ENCODE measurements at places on chromosomes 5 and 9.

GRCh38 chr9:28136113-28136512 is 562.8 kb upstream of the C9orf72 start:
- DNase-seq, result no peak

GRCh38 chr5:141557681-141558136 is 61.1 kb downstream of the DIAPH1 start:
- DNase-seq, result peak; percentile 88

DNA sequence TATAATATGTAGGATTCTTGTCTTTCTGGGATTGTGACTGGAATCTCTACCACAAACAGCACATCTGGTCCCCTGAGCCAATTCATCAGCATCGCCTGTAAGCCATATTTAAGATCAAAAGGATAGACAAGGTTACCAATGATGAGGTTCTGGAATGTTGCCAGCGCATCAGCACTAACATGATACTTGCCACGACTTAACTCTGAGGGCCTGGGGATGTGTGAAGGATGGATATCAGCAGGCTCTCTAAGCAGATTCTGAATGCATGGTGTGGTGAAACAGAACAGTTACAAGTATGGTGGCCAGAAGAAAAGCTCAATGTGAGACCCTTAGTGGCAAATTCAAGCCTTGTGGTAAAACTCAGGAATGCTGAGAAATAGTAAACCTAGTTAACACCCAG is 143.0 kb downstream of the XRCC4 start:
- no peak for DNase-seq

GRCh38 chr5:50958852-50959457 is 292.5 kb downstream of the PARP8 start:
- peak; percentile 32 for DNase-seq

GRCh38 chr5:108637134-108637533 is 110.6 kb upstream of the FER start:
- DNase-seq, result no peak

DNA sequence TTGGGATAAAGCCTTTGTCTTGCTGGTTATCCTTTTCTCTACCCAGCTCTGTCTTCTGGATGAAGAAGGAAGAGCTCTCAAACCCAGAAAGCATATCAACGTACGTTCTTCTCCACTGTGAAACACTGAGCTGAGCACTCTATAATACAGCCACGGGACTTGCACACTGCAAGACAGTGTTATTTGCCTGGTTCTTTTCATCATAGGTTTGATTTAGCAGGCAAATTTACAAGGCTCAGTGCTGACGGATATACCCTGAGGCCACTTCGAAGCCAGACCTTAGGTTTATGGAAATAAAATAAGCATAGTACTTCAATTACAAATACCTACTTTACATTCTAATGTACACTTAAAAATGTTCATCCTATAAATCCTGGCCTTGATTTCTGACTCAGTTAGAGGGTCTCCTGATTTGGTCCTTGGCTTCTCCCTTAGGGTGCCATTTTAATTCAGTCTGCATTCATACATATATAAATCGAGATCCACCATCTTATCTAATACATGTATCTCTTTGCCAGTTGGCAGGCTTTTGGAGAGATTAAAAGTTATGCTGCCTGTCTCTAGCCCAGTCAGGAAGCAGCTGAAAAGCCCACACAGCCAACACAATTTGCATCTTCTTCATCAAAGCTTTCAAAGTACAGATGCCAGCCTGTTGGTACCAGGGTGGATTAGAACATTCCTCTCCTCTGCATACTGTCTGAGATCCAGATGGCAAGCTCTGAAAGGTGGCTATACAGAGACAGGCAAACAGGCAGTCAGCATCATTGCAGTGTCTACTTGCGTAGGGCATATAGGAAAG is 194.4 kb downstream of the DEPDC1B start:
- no peak for DNase-seq

DNA sequence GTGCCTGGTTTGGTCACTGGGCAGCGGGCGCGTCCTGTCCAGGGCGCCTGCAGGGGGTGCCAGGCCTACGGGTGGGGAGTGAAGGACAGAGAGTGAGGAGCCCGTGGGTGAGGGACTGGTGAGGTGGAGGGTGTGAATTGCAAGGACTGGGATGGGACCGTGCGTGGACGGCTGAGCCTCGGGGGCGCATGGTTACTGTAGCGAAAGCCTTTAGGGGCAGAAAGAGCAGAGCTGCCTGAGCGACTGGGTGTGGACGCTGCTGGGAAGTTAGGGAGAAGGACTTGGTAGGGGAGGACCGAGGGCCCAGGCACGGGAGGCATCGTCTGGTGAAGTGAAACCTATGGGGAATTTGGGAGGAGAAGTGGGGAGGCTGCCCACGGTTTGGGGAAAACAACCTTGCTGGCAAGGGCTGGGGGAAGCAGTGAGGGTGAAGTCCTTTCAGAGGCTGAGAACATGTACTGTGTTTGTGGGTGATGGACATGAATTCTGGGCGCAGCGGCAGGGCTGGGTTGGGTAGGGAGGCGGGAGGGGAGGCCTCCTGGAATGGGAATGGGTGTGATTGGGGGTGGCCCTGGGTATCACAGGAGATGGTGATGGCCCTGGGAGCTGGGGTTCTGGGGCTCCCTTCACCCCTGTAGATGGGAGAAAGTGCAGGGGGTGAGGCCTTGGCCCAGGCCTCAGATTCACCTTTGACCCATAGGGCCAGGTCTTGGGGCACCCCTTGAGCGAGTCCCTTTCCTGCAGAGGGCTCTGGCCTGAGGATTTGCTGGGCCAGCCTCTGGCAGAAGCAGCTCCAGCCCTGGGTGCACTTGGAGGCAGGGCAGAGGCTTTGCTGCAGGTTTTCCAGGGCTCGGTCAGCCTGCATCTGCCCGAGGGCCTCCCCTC is 1.7 kb upstream of the TOR4A start:
- DNase-seq, result no peak

DNA sequence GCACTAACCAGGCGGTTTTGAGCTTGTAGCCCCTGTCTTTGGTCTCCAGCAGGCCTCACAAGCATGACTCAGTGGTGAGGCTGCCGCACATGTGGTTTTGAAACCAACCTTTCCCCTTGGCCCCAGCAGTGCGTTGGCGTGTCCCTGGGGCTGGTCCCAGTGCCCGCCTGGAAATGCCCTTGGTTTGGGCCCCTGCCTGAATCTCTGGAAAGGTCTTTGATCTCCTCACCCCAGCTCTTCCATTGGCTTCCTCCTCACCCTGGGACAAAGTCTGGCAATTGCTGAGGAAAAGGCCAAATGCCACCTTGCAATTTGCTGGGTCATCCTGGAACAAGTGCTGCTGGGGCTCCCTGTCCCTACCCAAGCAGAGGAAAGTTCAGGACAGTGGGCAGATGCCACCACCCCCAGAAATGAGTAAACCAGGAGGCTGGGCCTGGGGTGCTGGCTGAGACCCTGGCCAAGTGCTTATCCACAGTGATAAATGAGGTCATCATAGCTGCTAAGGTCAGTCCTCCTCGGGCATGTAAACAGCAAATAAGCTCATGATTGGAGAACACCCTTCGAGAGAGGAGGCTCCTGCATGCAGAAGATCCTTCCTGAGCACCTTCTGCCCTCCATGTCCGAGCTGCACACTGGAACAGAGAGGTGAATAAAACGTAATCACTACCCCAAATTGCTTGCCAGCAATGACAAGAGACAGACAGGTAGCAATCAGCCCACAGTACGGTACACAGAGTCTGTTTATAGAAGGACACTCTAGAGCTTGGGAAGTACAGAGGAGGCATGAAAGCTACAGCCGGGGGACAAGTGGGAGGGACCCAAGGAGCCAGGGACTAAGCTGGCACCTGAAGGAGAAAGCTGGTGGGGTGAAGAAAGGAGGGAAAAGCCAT is 98.9 kb upstream of the CPEB4 start:
- peak; percentile 62 for DNase-seq

DNA sequence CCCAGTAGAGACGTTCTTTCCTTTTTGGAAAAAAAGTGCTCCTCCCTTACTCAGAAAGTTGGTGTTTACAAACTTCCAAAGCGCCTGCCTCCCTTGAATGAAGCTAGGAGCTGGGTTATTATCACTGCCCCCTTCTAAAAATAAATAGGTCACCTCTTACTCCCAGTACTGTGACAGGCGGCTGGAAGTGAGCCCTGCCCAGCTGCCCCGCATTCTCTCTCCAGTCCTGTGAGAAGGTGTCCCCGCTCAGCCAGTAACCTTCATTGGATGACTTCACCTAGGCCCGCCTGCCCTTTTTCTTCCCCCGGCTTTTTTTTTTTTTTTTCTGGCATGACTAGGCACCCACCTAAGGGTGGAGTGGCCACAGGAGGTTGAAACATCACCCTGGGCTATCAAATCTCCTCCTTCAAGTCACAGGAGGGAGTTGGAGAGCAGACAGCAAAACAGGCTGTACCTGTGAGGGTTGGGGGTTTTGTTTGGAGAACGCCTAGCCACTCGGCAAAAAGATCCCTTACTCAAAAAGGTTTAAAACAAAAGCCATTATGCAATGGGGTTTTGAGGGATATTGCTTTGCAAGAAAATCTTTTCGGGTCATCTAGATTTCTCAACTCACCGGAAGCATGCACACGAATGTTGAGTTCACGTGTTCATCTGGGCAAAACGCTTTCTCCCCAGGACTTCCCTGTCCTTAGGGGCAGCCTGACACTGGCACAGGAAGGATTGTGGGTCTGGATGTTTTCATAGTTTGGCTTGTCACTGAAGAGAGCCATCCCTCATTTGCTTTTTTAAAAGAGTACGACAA is 43.3 kb upstream of the ZNF622 start:
- no peak for DNase-seq

DNA sequence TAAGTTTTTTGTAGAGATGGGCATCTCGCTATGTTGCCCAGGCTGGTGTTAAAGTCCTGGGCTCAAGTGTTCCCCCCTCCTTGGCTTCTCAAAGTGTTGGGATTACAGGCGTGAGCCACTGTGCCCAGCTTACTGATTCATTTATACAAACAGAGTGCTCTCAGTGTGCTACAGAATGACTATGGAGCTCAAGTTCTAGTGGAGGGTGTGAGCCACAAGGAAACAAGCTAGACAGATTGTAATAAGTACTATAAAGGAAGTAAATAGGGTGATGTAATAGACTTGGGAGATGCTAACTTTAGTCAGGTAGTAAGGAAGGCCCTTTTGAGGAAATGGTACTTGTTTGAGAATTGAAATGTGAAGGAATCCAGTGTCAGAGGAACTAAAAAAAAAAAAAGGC is 1.7 kb upstream of the TMEM267 start:
- DNase-seq, result peak; percentile 30

DNA sequence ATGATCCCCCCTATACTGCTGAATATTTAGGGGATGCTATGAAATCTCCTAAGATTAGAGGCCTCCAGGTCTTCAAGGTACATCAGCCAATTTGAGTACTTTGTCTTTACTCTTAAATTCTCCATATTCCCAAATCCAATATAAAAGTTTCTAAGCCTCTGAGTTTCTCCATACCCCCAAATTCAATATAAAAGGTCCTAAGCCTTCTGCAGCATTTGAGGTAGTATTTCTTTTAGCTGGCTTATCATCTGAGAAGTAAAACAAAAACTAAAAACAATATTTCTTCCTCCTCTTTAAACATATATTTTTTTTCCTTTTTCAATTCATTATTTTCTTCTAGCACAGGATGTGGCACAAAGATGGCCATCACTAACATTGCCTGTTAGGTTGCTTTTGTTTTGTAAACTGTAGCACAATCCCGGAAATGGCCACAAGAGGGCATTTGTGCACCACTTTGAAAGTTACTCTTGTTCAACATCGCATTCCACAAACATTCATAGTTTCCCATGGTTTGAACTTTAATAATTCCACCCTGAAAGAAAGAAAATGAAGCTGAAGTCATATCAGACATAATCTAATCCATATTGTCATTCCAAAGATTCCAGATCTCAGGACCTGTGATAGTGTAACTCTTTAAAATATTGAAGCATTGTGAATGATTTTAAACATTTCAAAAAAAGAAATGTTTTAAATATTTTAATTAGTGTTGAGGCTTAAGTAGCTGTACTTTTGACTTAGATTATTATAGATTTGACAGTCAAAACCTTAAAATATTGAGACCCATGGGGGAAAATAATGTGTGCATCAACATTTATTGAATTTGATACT is 21.0 kb upstream of the SCGB3A2 start:
- DNase-seq, result peak; percentile 68

DNA sequence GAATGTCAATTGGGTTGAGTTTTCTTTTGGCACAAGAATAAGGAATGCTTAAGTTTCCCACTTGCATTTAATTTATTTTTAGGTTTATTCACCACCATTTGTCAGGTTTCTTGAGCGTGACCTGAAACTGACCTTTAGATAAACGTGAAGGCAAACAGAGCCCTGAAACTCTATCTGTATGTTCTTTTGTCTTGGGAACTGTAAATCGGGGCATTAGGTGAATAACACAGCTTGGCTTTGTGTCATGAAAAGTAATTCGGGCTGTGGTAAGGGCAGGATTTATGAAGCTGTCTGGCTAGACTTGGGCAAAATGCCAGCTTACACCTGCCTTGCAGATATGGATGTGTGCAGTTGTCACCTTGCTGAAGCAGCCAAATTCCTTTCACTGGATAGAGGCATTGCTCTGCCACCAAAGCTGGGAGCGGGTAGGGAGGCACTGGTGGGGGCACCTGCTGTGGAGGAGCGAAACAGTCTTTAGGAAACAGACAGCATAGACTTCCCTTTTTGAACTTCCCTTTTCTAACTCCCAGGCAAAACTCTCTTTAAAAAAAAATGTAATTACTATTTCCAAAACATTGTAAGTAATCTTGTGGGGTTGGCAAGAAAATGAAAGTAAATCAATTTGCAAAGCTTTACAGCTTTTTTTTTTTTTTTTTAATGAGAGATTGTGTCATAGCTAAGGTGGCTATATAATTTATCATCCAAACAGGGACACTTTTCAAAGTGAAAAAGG is 545.2 kb downstream of the CSNK1G3 start:
- DNase-seq, result no peak

- DNase-seq, result peak; percentile 45
Observed at GRCh38 chr9:21801683-21802417, 586 bp upstream of the MTAP start.

- no peak for DNase-seq
Observed at GRCh38 chr9:116361547-116361946, 208.0 kb downstream of the PAPPA start.
